ENCODE measurements at places on chromosomes 13 and 19.

DNA sequence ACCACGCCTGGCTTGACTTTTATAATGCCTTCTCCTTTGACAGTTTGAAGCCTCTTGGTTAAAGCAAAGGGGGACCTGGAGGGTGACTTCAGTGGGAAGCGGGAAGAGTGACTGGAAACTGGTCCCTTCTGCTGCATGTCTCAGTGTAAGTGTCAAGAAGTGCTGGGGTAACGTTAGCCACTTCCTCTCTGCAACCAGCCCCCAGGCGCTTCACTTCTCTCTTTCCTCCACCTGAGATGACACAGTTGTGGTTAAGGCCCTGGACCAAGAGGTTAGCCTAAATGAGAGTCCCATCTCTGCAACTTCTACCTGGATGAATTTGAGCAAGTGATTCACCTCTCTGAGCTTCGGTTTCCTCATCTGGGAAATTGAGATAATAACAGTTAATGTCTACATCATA lies 16.3 kb downstream of the LEUTX start:
- DNase-seq, result no peak

DNA sequence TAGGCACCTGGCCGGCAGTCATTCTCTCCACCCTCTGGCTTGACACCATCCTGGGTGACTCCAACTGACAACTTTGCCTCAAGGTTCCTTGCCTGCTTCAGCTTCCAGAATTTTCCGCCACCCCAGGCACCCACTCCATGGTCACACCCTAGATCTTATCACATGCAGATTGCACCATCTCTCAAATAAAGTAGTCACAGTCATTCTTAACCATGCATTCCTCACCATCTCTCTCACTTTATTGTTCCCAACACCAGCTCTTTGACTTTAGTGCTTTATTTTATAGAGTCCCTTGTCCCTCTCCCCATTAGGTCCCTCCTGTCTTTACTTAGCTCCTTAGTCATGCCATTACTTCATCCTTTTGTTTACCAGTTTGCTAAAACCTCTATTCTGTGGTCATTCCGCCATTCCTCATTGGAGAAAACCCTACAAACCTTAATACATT lies 351.7 kb downstream of the SPRY2 start:
- no peak for DNase-seq

GRCh38 chr13:99624936-99625540 lies 123.8 kb downstream of the TM9SF2 start:
- no peak for DNase-seq

GRCh38 chr19:1968279-1969175 lies 27.6 kb downstream of the CSNK1G2 start:
- DNase-seq, result no peak

- no peak for DNase-seq
Measured at GRCh38 chr19:41999071-41999877, 5.2 kb upstream of the ATP1A3 start.

GRCh38 chr19:45935267-45935666 lies 20.7 kb upstream of the NANOS2 start:
- no peak for DNase-seq

- no peak for DNase-seq
Measured at GRCh38 chr13:74867460-74867859, 614.5 kb downstream of the TBC1D4 start.

- DNase-seq, result no peak
Measured at GRCh38 chr19:38210458-38210987, 13.5 kb downstream of the DPF1 start.

DNA sequence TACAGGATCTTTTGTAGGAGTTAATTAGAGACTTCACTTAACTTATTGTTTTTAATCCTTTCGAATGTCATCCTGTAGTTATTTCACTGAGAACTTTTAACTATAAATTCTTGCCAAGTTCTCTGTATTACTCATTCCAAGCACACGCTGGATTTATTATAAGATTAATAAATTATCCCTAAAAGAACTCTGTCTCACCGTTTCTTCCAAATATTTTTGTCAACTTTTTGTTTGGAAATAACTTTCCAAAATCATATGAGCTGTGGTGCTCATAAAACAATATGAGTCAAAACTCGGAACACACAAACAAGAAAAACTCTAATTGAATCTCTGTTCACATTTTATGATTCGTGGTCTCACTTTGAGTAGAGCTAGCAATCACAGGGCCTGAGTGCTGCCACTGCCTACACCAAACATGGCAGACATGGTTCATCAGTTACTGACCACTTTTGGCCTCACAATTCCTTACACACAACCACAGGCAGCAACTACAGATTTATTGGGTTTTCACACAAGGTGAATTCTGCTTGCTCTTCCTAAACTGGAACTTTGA lies 412.0 kb downstream of the FGF14 start:
- DNase-seq, result no peak

GRCh38 chr19:3771000-3771905 lies 775 bp downstream of the RAX2 start:
- no peak for DNase-seq

DNA sequence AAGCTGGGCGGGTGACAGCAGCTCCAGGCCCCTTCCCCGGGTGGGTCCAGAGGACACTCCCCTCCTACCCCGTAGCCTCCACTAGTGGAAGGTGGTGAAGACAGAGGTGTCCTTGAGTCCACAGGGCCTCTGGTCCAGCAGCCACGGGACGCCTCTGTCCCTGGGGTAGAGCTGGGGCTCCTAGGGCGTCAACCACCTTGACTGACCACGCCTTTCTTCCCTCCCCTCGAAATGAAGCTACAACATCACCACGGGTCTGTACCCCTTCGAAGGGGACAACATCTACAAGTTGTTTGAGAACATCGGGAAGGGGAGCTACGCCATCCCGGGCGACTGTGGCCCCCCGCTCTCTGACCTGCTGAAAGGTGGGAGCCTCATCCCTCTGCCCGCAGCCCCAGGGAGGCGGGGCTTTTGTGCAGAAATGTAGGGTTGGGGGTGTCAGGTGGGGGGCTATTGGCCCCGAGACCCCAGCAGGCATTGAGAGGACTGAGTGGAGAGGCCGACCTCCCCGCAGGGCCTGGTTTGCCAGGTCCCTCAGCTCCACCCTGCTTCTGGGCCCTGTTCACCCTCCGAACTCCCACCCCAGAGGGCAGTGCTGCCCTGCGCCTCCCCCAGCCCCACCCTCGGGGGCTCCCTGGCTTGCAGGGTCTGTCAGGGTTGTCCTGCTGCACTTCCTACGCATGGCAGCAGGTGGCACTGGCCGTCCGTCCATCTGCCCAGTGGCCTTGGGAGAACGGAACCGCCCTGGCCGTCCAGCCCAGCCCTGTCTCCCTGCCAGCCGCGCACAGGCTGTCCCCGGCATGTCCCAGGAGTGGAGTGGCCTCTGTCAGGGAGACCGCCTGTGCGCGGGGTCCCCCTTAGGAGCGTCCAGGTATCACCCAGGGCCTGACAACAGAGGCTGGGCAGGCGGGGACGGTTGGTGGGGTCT lies 15.7 kb downstream of the STK11 start:
- DNase-seq, result no peak

GRCh38 chr13:46834657-46835056 lies 37.7 kb upstream of the ESD start:
- DNase-seq, result no peak

DNA sequence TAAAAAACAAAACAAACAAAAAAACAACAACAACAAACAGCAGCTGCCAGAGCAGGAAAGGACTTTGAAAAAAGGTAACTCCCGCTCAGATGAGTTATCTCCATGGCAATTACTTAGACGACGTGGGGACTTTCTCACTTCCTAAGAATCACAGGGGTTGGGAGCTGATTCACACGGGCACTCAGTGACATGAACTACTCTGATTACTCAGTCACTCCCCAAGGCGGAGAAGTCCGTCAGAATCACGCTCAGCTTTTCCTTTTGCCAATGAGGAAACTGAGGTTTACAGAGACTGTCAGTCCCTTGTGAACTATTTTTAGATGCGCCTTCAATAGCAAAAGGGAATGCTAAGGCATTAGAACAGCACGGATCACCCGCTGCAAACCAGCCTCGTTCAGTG lies 32.3 kb upstream of the MATK start:
- no peak for DNase-seq

DNA sequence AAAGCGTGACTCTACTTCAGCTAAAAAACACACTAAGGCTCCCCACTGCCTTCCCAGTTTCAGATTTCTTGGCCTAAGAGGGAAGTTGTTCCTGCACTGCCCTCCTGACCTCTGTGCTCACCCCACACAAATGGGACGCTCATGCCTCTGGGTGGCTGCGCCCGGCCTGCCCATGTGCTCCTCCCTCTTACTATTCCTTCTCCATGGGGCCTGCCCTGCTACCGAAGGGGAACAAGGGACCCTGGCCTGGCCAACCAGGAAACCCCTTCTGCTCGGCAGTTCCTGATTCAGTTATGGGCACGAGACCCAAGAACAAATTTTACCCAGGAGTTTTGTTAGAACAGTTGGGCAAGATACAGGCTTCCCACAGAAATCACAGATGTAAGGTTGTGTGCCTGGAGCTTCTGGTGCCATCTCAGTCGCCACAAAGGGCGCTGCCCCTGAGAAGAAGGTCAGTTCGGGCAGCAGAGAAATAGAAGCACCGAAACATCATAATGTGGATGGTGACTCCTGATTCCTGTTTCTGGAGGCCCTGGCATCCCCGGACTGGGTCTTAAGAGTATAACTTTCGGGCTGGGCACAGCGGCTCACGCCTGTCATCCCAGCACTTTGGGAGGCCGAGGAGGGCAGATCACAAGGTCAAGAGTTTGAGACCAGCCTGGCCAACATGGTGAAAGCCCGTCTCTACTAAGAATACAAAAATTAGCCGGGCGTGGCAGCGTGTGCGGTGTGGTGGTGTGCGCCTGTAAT lies 5.4 kb upstream of the PLPP2 start:
- DNase-seq, result no peak

DNA sequence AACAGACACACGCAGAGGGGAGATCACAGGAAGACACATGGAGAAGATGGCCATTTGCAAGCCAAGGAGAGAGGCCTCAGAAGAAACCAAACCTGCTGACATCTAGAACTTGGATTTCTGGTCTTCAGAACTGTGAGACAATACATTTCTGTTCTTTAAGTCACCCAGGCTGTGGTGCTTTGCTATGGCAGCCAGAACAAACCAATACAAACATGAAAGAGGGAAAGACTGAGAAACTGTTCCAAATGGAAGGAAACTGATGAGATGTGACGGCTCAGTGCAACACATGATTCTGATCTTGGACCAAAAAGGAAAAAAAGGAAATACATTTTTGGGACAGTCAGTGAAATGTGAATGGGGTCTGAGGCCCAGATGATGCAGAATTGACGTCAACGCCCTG lies 30.2 kb upstream of the SACS start:
- no peak for DNase-seq

GRCh38 chr19:30381366-30381765 lies 9.2 kb downstream of the ZNF536 start:
- DNase-seq, result no peak

- DNase-seq, result peak; percentile 59
Measured at GRCh38 chr19:47032171-47032811, 12.7 kb downstream of the NPAS1 start.

- no peak for DNase-seq
Measured at GRCh38 chr13:108120302-108120701, 95.0 kb downstream of the LIG4 start.

DNA sequence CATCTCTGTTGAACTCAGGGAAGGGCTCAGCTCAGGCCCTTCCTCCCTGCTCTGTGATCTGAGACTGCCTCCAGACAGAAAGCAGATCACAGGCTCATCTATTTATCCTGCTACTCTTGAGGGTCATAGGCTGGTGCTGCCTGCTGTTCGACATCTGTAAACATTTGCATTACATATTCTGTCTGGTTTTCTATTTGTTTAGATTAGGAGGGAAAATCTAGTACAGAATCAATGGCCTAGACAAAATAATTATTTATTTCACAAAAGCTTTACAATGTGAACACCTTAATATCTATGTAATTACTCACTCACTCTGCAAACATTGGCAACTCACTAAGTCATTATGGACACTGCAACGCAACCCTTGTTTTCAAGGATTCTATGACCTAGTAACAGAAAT lies 43.0 kb downstream of the CEP89 start:
- DNase-seq, result no peak

GRCh38 chr19:15014579-15014978 lies 34.7 kb upstream of the CASP14 start:
- DNase-seq, result no peak

DNA sequence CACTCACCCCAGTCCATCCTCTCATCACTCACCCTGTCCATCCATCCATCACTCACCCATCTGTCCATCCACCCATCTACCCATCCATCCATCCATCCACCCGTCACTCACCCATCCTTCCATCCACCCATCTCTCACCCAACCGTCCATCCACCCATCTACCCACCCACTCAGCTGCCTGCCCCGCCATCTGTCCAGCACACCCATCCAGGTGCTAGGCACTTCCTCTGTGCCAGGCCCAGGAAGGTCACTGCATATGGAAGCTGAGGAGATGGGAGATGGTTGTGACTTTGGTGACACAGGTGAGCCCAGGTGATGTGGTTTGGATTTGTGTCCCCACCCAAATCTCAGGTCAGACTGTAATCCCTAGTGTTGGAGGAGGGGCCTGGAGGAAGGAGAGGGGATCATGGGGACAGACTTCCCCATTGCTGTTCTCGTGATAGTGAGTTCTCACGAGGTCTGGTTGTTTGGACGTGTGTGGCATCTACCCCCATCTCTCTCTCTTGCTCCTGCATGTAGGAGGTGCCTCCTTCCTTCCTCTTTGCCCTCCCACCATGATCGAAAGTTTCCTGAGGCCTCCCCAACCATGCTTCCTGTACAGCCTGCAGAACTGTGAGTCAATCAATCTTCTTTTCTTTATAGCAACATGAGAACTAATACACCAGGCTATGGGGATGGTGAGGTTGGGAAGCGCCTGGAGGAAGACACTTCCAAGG lies 15.9 kb upstream of the C13orf46 start:
- no peak for DNase-seq

- DNase-seq, result no peak
Measured at GRCh38 chr13:98208606-98209005, 31.5 kb upstream of the RNF113B start.

DNA sequence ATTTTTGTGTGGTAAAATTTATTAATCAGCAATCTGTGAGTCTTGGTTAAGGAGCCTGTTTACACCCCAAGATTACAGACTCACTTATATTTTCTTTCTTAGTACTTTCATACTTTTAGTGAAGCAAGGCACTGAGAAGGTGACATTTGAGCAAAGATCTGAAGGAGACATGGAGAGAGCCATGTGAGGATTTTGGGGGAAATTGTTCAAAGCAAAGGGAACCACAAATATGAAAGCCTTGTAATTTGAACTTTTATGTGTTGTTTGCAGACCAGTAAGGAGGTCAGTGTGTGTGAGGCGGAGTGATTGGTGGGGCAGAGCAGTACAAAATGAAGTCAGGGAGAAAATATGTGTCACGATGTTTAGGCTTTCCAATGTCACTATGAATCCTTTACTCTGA lies 140.7 kb upstream of the KLF12 start:
- no peak for DNase-seq

GRCh38 chr19:51784922-51785690 lies 9.9 kb upstream of the FPR3 start:
- peak; percentile 36 for DNase-seq

DNA sequence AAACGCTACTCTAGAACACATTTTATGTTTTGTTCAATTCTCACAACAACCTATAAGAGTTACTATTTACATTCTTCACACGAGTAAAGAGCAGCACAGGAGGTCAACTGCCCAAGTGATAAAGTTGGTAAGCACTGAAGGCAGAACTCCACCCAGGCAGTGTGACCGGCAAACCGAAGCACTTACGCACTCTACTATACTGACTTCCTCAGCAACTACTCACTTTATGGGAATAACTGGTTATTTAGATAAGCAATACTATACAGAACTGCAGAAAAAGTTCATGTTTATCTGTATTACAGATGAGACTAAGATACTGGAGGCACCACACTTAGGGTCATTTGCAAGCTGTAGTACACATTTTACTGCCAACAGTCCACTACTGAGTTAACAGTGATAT lies 28.8 kb downstream of the FOXO1 start:
- DNase-seq, result no peak

Data from activated CD4-positive, CD25-positive, alpha-beta regulatory T cell treated with anti-CD3 and anti-CD28 coated beads, Interleukin-2, amount 50 U/mL, for 72 hours (primary cell).